ENCODE measurements at places on chromosomes 2 and 18.

DNA sequence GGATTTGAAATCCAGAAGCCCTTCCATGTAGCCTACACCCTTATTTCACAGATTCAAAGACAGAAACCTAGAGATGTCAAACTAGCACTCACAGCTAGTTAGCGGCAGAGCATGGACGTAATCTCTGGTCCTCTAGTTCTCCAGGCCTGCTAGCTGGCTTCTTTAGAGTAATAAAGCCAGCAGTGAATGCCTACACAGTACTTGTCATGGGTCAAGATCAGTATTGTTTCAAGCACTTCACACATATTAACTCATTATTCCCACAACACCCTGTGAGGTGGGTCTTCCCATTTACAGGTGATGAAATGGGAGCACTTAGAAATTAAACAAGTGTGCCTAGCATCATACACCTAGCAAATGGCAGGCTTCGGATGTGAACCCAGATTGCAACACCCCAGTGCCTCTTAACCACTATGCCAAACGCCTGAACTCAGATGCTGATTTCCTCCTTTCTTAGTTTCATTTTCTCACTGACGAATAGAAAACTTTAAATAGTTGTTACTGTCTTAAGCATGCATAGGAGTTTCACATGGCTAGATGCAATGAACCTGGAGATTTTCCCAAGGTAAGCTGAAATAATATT lies 14.5 kb upstream of the ZBTB14 start:
- DNase-seq, result no peak

- DNase-seq, result no peak
Observed at GRCh38 chr2:226018641-226019040, 619.1 kb downstream of the NYAP2 start.

- no peak for DNase-seq
Observed at GRCh38 chr18:35491700-35492077, 6.1 kb downstream of the INO80C start.

DNA sequence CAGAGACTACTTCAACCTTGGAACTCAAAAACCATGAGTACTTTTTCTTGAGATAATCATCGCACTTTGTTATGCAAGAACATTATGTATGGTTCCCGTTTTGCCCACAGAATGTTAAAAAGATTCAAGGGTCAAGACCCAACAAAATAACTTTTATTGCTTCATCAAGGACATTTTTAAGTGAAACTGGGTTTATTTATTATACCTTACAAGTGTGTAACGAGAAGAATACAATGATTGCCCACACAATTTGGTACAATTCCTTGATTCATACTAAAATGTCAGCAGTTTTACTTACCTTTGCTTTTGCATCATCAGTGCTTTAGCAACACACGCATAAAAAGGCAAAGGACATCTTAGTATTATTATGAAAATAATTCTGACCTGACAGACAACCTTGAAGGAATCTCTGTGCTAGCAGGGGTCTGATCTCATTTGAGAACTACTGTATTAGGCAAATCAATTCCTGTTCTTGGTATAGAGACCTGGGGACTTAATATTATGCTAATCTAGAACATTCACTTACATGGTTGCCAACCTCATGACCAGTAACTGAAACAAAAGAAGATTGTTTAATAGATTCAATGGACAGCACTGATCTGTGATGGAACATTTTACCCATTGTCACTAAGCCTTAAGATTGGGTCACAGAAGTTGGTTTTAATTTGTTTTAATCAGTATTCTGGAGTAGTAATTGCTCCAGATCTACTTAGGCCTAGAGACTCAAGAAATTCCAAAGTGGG lies 16.2 kb downstream of the CCDC88A start:
- no peak for DNase-seq

DNA sequence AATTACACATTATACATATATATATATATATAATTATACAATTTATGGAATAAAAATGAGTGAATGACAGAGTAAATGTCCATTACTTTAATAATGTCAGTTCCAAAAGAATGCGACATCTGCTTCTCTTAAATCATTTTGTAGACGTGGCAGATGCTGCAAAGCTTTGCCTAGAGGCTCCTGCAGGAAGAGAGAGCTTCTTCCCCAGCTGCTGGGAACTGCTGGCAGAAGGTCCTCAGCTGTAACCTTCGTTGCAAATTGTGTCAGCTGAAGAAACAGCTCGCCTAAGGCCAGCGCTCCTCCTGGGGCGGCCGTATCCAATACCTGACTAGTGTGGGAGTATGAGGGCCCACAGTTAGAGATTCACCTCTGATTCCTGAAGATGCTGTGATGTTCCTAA lies 9.6 kb upstream of the THNSL2 start:
- DNase-seq, result no peak

DNA sequence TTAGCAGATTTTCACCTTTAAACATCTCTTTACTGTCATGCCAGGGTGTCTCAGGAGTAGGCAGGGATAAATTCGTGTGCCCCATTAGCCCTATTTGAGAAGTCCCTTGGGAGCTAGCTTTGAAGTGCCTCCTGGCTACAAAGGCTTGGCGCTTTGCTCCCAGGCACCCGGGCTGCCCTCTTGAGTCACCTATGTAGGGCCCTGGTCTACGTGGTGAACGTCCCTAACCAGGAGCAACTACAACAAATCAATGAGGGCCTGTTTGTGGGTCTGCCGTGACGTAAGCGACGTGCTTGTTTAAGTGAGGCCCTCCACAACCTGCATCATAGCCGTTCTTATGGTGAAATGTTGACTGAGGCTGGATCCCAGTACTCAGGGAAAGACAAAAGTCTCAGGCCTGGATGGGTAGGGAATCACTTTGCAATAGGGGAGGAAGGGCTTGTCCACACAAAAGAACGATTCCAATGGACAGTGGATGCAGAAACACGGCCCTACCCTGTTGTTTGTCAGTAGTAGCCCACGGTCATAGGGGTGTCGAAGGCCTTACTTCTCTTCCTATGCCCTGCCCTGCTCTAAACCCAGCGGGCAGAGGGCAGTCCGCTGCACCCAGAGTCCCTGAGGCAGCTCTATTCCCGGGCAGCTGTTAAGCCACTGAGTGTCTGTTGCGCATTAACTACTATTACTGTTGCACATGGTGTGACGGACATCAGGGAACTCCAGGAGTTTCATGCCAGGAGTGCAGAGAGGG lies 93.9 kb downstream of the INHBB start:
- no peak for DNase-seq

DNA sequence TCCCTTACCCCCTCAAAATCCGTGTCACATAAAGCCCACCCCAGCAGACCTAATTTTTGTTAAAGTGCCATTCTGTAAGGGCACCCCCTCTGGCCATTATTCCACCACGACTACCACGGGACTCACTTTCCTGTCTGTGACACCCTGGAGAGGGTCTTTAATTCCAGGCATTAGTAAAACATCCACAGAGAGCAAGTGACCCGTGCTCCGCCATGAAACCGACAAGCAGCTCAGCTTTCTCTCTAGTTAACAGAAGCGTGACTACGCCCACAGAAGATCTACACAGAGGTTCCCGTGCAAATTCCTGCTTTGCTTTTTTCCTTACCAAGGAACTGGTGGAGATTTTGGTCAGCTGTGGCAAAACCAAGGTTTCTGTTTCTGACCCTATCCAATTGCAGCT lies 4.4 kb downstream of the SIGLEC15 start:
- no peak for DNase-seq

GRCh38 chr2:124112966-124113365 lies 87.9 kb downstream of the CNTNAP5 start:
- DNase-seq, result no peak

- no peak for DNase-seq
Observed at GRCh38 chr2:103009871-103010270, 248.0 kb downstream of the TMEM182 start.

DNA sequence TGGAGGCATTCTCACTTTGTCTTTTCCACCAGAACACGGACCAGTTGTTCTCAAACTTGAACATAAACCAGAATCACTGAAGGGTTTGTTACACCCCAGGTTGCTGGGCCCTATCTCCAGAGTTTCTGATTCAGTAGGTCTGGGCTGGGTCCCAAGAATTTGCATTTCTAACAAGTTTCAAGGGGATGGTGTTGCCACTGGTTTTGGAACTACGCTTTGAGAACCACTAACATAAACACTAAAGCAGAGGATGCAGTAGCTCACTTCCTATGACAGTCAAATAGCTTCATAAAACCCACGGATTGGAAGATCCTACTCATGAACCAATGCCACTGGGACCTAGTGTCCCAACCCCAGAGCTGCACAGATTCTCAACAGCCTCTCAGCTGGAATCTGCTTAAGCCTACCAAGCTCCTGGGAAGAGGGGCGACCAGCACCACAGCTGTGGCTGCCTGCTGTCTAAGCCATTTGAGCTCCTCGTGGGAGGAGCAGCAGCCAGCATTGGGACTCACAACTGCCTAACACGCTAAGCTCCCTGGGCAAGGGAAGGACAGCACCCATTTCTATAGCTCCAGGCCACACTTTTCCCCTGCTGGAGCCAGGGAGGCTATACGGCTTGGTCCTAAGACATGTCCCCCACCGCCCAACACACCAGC lies 62.5 kb downstream of the C1D start:
- DNase-seq, result no peak

DNA sequence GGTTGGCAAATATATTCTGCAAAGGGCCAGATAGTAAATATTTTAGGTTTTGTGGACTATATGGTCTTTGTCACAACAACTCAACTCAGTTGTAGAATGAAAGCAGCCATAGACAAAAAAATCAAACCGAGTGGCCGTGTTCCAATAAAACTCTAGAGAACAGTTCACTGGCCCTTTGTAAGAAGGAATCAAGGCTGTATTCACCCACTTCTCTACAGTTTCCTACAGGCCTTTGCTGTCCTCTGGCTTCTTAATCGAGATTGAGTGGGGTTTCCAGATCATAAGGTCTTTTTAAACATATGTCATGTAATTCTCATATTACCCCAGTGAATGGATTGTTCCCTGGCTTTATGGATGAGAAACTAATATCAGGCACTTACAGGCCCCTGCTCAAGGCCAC lies 448.9 kb upstream of the ETAA1 start:
- DNase-seq, result no peak

DNA sequence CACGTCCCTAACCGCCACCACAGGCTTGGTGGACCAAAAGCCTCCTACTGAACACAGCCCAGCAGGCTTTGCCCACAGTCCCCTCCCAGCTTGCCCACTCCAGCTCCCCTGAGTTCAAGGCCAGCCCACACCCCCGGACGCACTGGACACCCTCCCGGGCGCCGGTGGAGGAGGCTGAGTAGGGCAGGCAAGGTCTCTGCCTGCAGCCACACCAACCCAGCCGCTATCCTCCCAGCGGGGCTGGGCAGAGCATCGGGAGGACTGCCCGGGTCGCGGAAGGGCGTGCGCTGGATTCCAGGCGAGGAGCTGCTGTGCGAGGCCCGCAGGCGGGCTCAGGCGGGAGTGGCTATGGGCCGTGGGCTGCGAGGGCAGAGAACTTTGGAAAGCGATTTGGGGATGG lies 49.5 kb downstream of the PLEKHB2 start:
- no peak for DNase-seq

GRCh38 chr2:61588566-61588965 lies 50.4 kb upstream of the XPO1 start:
- DNase-seq, result no peak

- peak; percentile 2 for DNase-seq
Observed at GRCh38 chr2:197516393-197516761, 511 bp downstream of the MOB4 start.

- no peak for DNase-seq
Observed at GRCh38 chr2:201781557-201782051, 871 bp upstream of the ALS2 start.

DNA sequence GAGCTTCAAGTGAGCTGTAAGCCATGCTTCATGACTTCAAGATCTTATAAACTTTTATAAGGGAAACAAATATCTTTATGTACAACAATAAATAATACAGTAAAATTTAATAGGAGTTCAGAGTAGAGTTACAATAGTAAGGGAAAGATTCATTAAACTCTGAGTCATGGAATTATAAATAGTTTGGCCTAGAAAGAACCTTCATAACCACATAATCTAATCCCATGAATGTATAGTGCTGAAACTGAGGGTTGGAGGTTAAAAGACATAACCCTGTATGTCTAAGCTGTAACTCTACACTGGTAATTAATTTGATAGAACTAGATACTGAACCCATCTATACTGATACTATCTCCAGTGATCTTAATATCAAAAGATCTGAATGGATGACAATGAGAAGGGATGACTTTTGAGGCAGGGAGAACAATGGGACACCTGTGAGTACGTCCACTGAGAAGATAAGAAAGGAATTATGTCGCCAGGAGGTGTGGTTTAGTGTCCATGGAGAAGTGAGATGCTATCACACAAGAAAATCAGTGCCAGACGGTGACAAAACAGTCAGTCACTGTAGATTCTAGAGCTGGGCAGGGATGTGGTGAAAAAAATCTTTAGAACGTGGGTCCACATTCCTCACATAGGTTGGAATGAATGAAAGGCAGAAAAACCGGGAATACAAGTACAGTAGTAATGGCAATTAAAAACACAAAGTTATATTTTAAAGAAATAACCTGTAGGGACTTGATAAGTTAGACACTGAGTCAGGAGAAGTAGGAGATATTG lies 1.1 kb downstream of the IL1F10 start:
- no peak for DNase-seq

- no peak for DNase-seq
Observed at GRCh38 chr2:166972002-166972401, 83.7 kb downstream of the XIRP2 start.

GRCh38 chr2:229265727-229266126 lies 5.4 kb downstream of the PID1 start:
- no peak for DNase-seq

DNA sequence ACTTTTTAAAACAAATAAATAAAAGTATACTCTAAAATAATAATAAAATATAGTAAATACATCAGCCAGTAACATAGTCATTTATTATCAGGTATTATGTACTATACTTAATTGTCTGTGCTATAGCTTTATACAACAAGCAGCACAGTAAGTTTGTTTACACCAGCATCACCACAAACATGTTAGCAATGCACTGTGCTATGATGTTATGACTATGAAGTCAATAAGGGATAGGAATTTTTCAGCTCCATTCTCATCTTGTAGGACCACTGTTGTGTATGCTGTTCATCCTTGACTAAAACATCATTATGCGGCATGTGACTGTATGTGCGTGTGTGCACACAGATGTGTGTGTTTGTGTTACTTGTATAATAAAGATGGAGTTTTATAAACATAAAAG lies 137.5 kb downstream of the LYPD6B start:
- no peak for DNase-seq

- no peak for DNase-seq
Observed at GRCh38 chr2:3522961-3523421, 3.7 kb upstream of the ADI1 start.

- DNase-seq, result no peak
Observed at GRCh38 chr2:39379643-39380524, 57.2 kb downstream of the MAP4K3 start.

- no peak for DNase-seq
Observed at GRCh38 chr2:107730898-107731297, 95.8 kb upstream of the RGPD4 start.

GRCh38 chr2:203758841-203759689 lies 52.6 kb downstream of the CD28 start:
- no peak for DNase-seq

- DNase-seq, result no peak
Observed at GRCh38 chr18:35553300-35553699, 28.2 kb upstream of the GALNT1 start.
